RWPE1 (cell line): ENCODE measurements at places on chromosomes 4 and X.

GRCh38 chr4:121950680-121951520, 960 bp downstream of the TRPC3 start:
- DNase-seq = peak; percentile 5

DNA sequence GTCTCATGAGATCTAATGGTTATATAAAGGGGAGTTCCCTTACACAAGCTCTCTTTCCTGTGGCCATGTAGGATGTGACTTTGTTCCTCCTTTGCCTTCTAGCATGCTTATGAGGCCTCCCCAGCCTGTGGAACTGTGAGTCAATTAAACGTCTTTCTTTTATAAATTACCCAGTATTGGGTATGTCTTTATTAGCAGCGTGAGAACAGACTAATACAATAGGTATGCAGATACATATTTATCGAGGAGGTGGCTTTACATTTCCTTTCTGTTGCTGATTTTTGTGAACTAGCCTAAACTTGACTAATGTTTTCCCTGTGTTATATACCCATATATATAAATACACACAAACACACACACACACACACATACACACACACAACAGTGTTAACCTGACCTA, 80.2 kb downstream of the VCX2 start:
- DNase-seq = no peak

DNA sequence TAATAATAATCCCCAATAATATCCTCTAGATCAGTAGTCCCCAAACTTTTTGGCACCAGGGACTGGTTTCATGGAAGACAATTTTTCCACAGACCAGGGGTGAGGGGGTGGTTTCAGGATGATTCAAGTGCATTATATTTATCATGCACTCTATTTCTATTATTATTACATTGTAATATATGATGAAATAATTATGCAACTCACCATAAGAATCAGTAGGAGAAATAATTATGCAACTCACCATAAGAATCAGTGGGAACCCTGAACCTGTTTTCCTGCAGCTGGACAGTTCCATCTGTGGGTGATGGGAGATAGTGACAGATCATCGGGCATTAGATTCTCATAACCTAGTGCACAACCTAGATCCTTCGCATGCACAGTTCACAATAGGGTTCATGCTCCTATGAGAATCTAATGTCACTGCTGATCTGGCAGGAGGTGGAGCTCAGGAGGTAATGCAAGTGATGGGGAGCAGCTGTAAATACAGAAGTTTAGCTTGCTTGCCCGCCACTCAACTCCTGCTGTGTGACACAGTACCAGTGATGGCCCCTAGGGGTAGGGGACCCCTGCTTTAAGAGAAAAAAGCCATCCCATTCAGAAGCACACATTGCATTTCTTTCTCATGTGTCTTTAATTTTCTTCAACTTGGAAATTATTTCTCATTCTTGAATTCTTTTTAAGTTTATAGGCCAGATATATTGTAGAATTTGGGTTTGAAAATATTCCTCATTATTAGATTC, 16.0 kb upstream of the SH3RF1 start:
- DNase-seq = no peak

- DNase-seq = no peak
Observed at GRCh38 chr4:117949621-117950020, 84.7 kb upstream of the NDST3 start.

GRCh38 chrX:24148535-24149350, 786 bp upstream of the ZFX start:
- no peak for DNase-seq

- DNase-seq = no peak
Observed at GRCh38 chr4:13633671-13634070, 6.1 kb upstream of the BOD1L1 start.
